OCI-M1 (cell line): ENCODE measurements at places on chromosomes 7 and 10.

- DNase-seq = peak; percentile 70
Observed at GRCh38 chr7:76327610-76328009, 25.1 kb downstream of the HSPB1 start.

DNA sequence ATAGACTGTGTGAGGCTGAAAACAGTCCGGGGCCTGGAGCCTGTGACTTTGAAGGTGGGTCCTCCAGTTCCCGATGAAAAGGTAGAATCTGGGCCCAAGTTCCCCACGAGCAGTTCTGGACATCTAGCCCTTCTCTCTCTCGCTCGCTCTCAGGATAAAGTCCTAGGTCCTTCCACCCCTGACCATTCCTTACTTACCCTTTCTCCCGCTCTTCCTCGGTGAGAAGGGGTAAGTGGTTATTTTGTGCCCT, 713 bp downstream of the IMMP2L start:
- no peak for DNase-seq

DNA sequence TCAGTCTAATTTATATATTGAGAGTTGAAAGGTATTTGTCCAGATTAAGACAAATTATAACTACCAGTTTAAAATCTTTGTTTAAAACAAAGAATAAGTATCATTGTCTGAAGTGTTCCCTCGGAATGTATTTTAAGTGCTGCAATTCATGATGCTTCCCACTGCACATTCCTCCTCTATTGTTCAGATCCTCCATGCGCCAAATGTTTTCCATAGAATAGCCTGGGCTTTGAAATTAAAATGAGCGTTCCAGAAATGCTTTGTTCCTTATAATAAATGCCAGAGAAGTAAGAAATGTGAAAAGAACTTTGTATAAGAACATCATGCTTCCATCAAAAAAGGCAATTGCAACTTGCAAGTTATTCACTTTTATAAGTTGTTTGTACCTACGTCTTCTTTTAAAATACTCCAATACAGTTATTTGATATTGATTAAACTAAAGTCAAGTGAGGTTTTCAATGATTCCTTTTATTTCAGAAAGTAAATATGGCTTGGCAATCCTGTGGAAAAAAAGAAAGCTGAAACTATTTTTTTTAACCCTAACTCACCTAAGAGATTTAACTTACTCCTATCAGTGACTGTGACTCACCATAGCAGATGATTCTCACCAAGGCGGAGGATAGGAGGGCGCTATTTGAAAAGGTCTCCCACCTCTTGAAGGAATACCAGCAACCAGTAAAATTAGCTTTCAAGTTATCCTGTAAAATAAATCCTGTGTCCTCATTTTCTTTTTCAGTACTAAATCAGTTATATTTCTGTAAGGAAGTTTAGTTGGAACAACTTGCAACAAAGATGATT, 85.8 kb downstream of the CTNNA3 start:
- no peak for DNase-seq

GRCh38 chr10:113704637-113705343, 25.1 kb downstream of the CASP7 start:
- peak; percentile 65 for DNase-seq

DNA sequence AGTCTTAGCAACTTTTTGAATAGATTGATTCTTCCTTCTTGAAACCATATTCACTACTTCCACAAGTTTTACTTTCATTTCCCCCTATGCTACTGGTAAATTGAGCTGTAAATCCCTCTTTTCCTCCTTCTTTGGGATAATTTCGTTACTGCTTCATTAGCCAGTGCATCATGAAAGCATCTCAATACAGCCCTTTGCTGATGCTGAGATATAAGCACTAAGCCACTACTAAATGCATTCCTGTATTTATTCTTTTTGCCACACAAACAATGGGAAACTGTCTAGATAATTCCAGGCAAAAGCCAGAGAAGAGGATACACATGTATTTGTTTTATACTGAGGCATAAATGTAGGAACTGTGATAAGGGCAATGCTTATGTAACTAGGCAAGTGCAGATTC, 313.9 kb downstream of the NXPH1 start:
- no peak for DNase-seq

DNA sequence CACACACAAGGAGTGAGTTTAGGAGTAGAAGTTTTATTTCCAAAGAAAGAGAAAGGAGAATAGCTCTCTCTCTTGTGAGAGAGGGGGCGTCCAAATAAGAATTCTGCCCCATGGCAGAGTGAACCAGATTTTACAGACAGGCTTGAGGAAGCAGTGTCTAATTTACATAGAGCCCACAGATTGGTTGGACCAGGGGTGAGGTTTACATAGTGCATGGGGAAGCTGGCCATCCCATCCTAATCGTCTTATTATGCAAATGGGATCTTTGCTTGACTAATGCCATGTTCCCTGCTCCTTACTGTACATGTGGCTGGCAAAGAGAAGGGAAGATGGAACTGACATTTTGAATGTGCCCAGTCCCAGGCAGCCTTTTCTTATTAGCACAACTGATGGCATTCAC, 60.0 kb upstream of the ACSM6 start:
- peak; percentile 38 for DNase-seq

DNA sequence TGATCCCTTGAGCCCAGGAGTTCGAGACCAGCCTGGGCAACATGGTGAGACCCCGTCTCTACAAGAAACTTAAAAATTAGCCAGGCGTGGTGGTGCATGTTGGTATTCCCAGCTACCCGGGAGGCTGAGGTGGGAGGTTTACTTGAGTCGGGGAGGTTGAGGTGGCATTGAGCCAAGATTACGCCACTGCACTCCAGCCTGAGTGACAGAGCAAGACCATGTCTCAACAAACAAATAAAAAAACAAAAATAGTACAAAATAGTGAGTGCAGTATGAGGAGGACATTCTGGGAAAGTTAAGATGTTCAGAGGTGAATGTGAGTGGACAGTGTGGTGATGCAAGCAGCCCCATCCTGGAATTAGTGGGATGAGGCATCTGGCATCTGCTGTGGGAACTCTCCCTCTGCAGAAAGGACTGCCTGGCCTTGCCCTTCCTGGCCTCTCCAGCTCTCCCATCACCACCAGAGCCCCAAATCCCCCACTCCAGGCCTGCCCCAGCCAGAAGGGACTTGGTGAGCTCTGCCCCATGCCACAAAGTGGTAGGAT, 96.6 kb upstream of the PARD3 start:
- no peak for DNase-seq

DNA sequence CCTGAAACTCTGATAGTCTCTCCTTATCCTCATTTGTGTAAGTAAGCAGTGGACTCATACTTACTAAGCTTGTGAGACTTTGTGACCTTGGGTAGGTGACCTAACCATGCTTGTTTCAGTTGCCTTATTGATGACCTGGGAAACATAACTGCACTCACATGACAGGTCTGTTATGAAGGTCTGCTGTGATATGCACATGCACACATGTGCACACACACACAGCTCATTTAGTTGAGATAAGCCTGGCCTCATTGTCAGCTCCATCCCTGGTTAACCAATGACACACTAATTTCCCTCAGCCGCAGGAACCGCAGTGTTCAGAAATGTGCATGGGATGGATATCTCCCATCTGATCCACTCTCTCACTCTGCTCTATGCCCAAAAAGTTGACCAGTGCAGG, 177.2 kb downstream of the GPAM start:
- DNase-seq = no peak

GRCh38 chr7:18419456-18419855, 76.1 kb upstream of the HDAC9 start:
- no peak for DNase-seq

GRCh38 chr10:26554246-26554645, 116.1 kb downstream of the APBB1IP start:
- no peak for DNase-seq

GRCh38 chr10:17007418-17007770, 122.2 kb downstream of the CUBN start:
- DNase-seq = no peak

- no peak for DNase-seq
Observed at GRCh38 chr10:78692071-78692470, 376.7 kb upstream of the ZMIZ1 start.

- peak; percentile 85 for DNase-seq
Observed at GRCh38 chr10:101272229-101272868, 43.1 kb upstream of the LBX1 start.

DNA sequence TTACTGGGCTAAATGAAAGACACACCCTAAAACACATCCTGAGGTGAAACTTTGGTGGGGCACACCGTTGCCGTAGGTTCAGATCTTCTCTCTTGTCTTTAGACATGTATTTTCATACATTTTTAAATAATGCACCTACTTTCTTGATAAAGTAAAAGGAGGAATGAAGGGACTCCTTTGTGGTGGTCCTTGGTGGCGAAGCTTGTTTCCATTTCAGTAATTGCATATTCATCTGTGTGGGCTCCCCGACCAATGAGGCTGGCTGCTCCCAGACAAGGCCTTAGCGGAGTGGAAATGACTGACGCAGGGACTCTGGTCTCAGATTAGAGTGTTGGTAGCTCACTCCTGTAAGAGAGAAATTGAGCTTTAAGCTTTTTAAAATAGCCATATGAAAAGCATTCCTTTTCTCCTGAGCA, 815 bp downstream of the CCSER2 start:
- DNase-seq = peak; percentile 62

DNA sequence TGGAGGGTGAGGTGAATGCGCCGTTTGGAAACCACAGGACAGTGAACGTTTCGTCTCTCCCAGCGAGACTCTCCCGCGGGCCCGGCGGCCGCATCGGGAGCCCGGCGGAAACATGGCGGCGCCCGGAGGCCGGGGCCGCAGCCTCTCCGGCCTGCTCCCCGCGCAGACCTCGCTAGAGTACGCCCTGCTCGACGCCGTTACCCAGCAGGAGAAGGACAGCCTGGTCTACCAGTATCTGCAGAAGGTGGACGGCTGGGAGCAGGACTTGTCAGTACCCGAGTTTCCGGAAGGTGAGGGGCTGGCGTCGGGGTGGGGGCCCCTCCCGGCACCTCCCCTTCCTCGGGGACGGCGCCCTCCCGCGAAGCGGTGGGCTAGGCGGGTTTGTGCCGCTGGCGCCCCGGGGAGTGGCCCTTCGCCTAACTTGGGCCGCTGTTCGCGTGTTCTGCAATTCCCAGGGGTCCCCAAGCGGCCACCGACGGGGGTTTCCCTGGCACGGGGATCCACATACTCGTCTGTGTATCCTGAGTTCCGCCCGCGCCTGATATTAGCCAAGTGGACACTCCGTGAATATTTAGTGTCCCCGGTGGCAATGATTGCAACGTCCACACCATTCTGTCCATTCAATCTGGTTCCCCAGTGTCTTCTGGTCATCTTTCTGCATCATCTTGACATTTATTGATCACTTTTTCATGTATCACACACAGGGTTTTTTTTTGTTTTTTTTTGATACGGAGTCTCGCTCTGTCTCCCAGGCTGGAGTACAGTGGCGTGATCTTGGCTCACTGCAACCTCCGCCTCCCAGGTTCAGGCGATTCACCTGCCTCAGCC, 514 bp downstream of the NHLRC2 start:
- DNase-seq = peak; percentile 78

GRCh38 chr7:70694971-70695794, 436.8 kb upstream of the GALNT17 start:
- DNase-seq = no peak

DNA sequence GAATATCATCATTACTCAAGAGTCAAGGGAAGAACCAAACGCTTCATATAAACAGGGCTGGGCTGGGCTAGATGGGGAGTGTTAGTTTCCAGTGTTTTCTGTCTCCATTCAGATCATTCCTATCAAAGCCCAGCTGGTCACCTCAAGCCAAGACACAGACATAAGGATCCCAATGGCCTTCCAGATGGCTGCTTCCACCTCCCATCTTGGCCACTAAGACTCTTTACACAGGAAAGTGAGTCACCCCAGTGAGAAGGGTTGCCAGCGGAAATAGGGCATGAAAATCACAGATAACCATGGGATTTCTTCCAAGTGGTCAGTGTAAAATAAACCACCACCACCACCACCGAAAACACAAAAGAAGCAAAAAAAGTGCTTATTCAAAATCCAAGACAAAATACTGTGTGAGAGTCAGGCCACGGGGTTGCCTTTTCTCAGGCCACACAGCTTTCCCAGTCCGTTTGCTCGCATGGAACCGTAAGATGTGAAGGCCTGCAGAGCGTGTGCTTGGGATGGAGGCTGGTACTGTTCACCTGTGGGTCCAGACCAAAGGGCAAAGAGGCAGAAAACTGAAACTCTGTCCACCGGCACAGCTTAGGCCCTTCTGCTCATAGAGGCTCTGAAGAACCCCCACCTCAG, 5.6 kb downstream of the PRSS2 start:
- DNase-seq = no peak

DNA sequence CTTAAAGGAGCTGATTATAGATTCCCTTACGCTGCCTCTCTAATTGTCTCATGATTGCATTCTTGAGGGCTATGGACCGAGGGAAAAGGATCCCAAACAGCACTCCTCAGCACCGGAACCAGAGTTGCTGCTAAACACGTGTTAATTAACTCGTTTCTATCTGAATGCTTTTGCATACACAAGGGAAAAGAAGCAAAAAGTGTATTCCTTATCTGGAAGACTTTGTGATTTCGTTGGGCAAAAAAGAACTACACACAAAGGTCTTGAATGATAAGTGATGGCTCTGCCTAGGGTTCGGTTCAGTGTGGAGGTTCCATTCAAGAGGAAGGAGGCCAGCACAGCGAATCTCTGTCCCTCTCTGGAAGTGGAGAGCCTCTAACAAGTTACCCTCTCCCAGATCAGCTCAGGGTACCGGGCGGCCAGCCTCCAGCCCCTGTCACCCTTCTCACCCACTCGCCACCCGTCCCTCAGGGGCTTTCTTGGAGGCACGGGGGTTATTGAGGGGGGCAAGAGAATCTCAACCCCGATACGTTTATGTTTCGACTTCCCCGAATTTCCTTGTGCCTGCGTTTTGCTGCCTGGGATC, 515 bp upstream of the SLC4A2 start:
- DNase-seq = peak; percentile 68

- DNase-seq = peak; percentile 26
Observed at GRCh38 chr10:95031656-95032055, 37.6 kb downstream of the CYP2C8 start.

GRCh38 chr7:94294471-94295131, 100.1 kb upstream of the COL1A2 start:
- DNase-seq = peak; percentile 75

- DNase-seq = peak; percentile 4
Observed at GRCh38 chr7:23864973-23865372, 155.0 kb downstream of the STK31 start.

DNA sequence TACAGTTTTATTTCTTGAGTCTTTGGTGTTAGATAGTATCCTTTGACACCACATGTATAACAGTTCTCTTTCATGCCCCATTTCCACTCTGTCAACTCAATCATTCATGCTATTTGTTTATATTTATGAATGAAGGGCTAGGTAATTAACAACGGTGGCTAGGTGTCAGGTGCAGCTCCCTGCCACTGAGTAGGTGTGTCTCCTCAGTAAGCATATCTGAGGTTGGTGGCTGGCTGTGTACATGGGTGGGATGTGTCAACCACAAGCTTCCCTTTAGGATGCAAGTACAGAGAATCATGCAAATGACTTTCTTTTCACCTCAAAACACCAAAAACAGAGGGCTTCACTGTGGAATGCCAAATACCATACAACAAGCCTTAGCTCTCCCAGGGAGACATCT, 83.4 kb downstream of the ZNF365 start:
- no peak for DNase-seq

DNA sequence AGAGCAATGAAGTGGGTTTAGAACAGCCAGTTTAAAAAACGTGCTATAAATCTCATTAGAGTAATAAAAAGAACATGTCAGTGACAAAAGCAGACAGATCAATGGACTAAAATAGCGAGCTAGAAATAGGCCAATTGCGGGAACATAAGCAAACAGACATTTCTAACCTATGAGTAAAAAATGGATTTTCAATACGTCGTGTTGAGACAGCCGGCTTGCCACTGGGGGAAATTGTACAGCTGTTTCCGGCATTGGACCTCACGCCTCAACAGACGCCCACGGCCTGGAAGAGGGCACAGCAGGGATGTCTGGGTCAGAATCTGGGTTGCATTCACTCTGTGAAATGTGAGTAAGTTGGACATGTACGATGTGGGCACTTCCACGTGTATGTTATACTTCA, 92.9 kb downstream of the SVOPL start:
- DNase-seq = no peak
